ENCODE measurements at places on chromosomes 5 and 9.
A peak's percentile ranks its signal among the peaks of the same experiment; 100 is the strongest.

DNA sequence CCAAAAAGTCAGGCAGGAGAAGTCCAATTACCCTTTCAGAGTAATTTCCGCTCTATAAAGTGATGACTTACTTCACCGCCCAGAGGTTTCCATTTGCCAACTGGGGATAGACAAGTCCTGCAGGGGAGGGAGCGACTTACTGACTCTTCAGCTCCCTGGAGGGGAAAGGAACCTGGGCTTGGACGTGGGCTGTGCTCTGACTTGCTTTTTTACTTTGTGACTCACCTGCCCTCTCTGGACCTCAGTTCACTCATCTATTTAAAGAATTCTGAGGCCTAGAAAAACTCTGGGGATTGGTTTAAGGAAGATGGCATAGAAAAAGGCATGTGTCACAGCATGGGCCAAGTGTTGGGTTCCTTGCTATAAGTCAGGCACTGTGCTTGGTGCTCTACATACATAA, 180.4 kb upstream of the TRIM32 start:
- DNase-seq: no peak

- DNase-seq: no peak
Measured at GRCh38 chr5:34475249-34475966, 180.7 kb upstream of the RAI14 start.

GRCh38 chr5:112063191-112063590, 306.2 kb upstream of the NREP start:
- DNase-seq: no peak

GRCh38 chr5:56735849-56736641, 79.3 kb upstream of the MAP3K1 start:
- no peak for DNase-seq

DNA sequence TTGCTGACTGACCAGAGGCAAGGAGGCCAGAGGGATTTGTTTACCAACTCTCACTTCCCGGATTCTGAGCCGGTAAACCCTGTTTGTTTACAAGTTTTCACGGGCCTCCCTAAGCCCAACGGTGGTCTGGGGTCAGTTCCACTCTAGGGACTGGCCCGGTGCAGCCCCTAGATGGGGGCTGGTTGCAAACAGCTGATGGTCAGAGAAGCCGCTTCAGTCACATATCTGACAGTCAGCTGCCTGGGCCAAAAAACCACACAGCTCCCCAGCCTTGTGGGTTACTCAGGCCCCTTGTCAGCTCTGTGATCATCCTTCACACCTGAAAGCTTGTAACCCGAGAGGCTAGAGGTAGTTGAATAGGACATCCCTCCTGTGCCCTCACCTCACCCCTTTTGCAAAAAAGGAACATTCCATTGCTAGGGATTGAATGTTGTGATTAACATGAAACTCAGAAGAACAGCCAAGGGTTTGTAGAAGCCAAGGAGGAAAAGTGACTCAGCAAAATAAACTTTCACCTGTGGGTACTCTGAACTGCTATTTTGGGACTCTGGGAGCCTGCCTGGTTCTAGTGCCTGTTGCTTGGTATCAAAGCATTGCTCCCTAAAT, 40.4 kb downstream of the SAR1B start:
- no peak for DNase-seq

GRCh38 chr5:176736301-176736930, 73.9 kb upstream of the UNC5A start:
- DNase-seq: peak; percentile 12

DNA sequence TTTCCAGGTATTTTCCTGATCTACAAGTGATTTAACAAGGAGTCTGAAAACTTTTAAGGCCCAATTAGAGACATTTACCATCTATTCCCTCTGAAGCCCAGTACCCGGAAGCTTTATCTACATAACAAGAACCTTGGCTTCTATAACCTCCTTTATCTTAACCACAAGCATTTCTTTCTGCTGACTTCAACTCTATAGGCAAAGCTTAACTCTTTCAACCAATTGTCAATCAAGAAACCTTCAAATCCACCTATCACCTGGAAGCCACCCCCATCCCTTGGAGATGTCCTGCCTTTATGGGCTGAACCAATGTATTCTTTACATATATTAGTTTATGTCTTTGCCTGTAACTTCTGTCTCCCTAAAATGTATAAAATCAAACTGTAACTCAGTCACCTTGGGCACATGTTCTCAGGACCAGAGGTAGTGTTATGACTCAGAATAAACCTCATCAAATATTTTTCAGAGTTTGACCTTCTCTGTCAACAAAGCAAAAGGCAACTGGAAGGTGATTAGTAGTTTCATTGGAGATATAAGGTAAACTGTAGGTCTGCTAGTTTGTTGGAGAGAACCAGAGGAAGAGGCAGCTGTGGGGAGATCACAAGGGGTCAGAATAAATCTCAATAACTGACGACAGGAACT, 13.0 kb upstream of the RIMOC1 start:
- DNase-seq: no peak

DNA sequence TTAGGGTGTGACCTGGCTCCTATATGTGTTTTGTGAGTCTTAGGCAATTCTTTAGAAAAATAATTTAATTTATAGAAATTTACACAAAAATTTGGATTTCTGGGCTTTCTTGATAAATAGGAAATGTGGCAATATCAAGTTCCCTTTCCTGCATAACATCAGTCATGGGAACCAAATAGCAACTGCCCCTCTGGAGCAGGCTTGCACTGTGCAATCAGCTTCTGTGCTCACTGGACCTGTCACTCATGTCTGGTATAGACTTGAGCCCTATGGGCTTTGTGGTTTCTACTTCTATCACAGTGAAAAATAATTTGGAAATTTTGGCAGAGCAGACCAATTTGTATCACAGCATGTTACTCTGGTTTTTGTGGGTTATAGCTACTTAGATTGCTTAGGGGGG, 131.7 kb downstream of the ADGRV1 start:
- DNase-seq: no peak

DNA sequence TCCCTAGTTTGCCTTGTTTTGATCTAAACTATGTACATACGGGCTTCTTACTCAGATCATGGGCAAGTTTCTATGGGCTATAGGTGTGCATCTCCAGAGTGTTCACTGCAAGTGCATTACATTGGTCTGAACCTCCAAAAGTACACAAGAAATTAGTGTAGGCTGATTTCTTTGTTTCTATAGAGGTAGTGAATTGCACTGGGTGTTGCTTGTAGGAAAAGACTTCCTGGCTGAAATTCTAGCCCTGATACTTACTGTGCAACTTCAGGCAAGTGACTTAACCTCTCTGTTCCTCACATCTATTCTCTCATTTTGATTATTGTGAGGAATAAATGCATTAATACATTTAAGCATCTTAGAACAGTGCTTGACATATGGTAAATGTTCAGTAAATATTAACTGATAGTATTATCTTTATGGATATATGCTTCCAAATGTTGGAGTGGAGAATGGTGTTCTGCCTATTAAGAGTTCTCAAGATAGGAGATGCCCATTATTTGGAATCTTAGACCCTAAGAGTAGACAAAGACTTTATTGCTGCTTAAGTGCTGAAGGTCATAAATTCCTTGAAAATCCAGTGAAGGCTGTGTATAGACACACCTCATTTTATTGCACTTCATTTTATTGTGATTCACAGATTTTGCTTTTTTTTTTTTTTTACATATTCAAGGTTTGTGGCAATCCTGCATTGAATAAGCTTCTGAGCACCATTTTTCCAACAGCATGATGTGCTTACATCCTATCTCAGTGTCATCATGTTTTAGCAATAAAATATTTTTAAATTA, 38.4 kb upstream of the TLR4 start:
- DNase-seq: no peak

GRCh38 chr9:79768194-79768593, 196.4 kb downstream of the TLE4 start:
- DNase-seq: no peak

DNA sequence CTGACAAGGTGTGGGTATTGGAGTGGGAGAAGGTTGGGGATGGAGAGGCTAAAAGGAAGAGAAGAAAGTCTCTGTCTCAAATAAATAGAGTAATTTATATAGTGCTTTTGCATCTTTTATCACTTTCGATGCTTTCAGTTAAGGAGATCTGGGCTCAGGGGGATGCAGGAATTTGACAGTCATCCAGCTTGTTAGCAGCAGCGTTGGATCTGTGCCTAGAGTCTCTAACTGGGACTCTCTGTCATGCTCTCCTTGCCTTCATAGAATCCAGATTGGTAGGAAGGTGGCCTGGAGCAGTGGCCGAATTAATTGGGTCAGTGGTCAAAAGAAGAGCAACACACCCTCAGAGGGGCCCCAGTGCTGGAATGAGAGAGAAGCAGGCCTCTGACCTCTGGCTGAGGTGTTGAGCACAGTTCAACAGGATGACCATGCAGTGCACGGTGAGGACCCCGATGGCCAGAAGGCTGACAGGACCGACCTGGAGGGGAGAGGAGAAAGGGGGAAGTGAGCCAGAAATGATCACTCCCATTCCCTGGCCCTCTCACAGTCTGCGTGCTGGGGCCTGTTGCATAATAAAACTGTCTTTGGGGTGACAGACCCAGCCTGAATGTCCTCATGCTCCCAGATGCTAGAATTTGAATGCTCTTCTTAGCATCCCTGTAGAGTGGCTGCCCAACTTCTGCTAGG, 7.6 kb downstream of the SLC36A3 start:
- DNase-seq: no peak

DNA sequence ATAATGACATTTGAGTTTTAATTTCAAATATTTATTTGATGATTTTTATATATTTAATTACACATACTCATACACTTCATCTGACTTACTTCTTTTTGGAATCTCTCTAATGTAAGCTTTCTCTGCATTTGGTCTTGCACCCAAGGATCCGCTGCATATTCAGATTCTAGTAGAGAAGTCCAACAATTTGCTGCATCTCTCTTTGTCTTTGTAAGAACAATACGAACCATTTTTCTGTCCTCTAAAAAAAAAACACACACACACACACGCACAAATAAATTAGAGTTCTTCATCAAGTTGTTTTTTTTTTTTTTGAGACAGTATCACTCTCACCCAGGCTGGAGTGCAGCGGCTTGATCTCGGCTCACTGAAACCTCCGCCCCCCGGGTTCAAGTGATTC, 3.1 kb downstream of the NUDCD2 start:
- no peak for DNase-seq

DNA sequence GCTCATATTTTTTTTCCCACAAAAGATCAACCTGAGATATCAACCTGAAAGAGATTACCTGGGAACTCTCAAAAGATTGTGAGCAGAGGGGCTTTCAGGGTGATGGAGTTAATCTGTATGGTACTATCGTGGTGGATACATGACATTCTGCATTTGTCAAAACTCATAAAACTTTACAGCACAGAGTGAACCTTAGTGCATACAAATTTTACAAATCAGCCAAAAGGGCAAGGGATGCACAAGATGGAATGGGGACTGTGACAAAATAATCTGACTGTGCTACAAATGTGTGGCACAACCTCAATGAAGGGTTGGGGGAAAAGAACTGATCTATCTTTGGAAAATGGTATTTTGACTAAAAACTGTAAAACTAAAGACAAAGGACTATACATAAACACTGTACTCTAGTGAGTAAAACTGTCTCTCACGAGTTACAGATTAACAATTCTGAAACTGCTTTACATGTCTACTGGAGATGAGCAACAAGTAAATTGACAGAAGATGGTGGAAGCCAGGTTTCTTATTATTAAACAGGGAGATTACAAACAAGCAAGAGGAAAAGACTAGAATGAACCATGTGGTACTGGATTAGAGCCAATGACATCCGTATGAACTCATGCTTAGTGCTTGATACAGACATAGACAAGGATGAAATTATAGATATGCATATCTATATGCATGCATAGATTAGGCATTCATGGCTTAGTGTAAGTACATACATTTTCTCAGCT, 24.8 kb upstream of the RLN1 start:
- no peak for DNase-seq

- DNase-seq: no peak
Measured at GRCh38 chr9:73371801-73372200, 220.1 kb downstream of the ANXA1 start.

- DNase-seq: no peak
Measured at GRCh38 chr9:98465799-98466198, 210.3 kb upstream of the TBC1D2 start.

DNA sequence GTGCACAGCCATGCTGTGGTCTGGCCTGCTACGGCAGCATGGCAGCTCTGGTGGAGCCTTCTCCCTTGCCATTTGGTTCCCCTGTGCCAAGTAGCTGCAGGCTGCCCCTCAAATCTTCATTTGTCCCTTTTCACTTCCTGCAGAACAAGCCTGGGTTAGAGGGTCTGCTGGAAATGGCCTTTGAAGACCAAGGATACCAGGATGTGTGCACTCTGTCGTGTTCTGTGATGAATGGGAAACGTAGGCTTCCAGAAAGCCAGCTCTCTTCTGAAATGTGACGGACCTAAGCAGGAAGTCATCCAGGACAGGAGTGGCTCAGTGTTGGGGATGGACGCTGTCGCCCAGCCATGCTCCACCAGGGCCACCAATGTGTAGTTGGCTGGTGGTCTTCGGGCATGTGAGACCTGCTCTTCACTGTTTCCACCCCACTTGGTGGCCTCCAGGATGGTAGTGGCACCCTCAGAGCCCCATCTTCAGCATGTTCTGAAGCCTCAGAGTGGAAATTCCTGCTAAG, 3.4 kb upstream of the POMT1 start:
- no peak for DNase-seq

- no peak for DNase-seq
Measured at GRCh38 chr5:51990241-51990640, 607.0 kb downstream of the ISL1 start.

DNA sequence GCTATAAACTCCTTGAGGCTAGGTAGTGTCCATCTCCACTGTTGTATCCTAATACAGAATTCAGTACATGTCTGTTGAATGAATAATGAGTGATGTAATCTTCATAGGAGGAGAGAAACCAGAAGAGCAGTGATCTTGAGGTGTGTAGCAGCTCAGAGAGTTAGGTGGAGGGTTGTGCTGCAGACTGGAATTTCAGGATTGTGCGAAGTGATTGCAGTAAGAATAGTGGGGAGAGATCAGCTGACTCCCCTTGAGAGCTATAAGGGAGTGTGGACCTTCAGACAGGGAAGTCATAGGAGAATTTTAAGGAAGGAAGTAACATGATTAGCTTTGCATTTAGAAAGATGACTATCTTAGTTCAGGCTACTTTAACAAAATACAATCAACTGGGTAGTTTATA, 4.4 kb downstream of the SNX24 start:
- no peak for DNase-seq

- peak; percentile 86 for DNase-seq
Measured at GRCh38 chr9:15510789-15511575, at the start of gene PSIP1. TSS of gene PSIP1 (minus strand) at chr9:15510970. CDS start at chr9:15510188, 782 bp downstream.

DNA sequence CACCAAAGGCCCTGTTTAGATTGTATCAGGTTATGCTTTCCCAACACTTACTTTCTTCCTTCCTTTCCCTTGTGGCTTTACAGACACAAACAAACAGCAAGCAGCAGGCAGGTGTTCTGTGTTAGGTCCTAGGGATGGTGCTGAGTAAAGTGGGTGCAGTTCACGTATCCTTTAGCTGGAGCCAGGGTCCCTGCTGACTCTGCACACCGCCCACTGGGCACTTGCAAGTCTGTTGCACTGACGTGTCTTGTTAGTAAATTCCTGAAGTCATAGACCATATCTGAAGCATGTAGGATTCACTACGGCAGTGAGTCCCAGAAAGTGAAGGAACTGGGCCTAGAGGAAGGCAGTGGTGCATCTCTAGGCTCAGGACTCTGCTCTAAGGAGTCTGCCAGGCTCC, 96.5 kb downstream of the DAPK1 start:
- no peak for DNase-seq
